Astrocyte of the cerebellum (primary cell): ENCODE measurements at places on chromosomes 16 and 17.

DNA sequence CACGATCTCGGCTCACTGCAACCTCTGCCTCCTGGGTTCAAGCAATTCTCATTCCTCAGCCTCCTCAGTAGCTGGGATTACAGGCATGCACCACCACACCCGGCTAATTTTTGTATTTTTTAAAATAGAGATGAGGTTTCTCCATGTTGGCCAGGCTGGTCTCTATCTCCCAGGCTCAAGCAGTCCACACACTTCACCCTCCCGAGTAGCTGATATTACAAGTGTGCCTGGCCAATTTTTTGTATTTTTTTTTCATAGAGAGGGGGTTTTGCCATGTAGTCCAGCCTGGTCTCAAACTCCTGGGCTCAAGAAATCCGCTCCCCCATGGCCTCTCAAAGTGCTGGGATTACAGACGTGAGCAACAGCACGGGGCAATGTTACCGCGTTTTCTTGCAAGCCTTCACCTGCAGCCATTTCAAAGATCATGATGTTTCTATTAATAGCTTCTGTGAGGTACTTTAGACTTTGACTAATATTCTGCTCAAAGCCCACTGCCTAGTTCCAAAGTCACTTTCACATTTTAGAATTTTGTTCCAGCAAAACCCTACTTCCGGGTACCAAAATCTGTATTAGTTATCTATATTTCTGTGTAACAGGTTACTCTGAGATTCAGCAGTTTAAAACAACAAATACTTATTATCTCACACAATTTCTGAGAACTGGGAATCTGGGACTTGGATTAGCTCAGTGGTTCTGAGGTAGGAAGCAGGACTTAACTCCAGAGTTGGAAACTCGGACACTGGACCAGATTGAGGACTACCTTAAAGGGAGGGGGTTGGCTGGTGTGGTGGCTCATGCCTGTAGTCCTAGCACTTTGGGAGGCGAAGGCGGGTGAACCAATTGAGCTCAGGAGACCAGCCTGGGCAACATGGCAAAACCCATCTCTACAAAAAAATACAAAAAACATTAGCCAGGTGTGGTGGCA lies 12.0 kb upstream of the MED13 start:
- no peak for DNase-seq

DNA sequence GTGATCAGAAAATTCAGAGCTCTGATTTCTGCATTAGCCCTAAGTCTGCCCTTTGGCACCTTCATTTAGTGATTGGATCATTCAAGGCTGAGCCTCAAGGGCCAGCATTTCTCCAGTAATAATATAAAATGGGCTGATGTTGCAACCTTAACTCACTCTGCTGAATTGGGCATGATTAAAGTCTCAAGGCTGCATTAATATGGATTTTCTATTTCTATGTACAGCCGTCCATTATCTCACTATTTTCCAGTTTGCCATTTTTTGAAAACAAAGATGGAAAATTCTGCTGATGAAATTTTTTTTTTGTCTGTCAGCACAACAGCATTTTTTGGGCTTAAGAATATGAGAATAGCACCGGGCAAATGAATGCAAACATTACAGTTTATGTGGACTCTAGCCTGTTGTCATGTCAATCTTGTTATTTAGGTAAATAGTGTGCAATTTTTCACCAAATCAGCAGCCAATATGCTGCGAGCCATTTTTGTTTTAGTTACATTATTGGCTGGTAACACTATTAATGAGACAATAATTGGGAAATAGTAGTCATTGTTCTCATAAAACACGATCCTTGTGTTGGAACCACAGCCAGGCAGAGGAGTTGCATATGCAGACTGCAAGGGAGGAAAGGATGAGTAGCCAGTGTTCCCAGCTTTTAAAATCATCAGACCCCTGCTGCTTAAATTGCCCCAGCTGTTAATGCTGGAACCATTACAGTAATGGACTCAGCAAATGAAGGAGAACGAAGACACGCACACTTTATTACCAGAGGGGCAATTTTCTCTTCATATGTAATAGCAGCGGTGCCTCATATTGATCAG lies 10.5 kb downstream of the FTO start:
- no peak for DNase-seq

GRCh38 chr17:68396226-68397107 lies 60.8 kb downstream of the WIPI1 start:
- DNase-seq: no peak

- DNase-seq: no peak
These were observed 142.0 kb upstream of the RCVRN start for GRCh38 chr17:10046786-10047785.

DNA sequence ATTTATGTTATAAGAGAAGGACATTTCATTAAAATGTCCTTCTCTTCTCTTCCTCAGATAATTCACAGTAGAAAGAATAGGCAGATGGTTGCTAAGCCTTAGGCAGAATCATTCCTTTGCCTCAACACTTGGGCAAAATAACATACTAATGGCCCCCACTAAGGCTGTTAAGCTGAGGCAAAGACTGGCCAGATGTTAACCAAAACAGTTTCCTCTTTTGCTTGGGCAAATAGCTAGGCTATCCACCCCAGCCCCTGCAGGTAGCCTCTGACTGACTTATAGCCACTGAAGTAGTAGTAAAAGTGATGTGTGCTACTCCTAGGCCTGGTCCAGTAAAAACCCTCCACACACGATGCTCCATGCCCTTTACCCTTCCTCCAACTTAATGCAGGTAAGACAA lies 55.2 kb downstream of the SPAG9 start:
- no peak for DNase-seq

GRCh38 chr16:27991876-27992275 lies 71.6 kb downstream of the GSG1L start:
- DNase-seq: no peak

GRCh38 chr17:40548982-40549685 lies 16.1 kb downstream of the CCR7 start:
- DNase-seq: peak; percentile 64

DNA sequence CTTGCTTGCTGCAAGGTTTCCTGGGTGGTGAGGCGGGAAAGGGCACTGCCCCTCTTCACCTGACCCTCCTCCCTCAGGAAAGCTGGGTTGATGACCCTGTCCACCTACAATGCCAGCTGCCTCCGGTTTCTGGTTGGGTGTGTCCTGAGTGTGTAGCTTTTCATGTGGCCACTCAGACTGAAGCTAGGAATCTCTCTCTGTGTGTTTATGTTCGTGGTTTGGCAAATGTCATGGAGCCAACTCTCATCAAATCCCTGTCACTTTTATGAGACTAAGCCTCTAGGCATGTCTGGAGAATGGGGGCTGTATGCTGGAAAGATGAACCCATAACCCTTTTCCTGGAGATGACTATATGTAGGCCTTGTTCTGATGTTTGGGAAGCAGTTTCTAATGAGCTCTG lies 17.1 kb downstream of the PLEKHG4 start:
- DNase-seq: peak; percentile 56

GRCh38 chr16:65306722-65307121 lies 184.9 kb upstream of the CDH11 start:
- no peak for DNase-seq

- no peak for DNase-seq
These were observed 387.1 kb upstream of the TNRC6C start for GRCh38 chr17:77571155-77571981.

DNA sequence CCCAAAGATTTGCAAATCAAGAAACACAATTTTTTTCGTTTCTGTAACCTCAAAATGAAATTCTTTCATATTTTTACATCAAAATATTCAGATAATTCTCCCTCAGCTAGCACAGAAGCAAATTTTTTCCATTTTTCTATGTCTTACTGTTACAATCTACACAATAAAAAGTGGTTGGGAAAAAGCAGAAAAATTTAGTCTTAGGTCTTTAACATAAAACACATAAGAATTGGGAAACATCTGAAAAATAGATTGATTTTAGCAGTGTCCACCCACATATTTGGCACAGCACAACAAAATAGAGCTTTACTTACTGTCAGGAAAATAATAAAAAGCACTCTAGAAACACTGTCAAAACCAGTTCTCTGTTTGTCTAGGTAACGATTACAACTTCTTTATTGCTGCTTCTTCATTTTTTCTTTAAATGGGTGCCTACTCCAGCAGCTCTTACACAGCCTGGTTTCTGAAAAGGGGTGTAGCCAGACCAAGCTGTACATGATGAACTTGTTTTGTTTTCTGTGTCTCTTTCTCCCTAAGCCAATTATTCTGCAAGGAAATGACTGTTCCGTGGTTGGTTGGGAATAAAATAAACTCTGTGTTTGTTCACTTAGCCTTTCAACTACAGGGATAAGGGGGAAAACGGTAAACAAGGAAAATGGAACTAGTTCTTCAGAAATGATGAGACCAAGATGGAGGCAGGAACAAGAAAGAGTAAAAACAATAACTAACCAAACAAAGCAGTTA lies at the start of gene ABCA6:
TSS of gene ABCA6 (minus strand) at position 465 of the 744 bp plus-strand sequence. CDS start 1,192 bp downstream, outside the sequence.
- DNase-seq: no peak

DNA sequence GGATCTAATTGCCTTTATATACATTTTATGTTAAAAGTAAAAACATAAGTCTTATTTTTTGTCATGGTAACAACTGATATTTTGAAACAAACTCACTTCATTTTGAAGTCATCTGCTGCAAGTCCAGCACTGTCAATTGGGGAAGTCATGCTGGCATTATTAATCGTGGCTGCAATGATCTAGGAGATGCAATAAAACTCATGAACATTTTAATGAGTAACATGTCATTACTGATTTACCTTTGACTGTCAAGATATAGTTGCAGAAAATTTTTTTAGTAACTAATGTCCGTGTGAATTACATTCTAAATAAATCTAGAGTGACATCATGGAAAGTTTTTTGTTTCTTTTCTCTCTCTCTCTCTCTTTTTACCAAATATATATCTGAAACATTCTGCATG lies 17.3 kb upstream of the KRT24 start:
- DNase-seq: no peak
